ENCODE measurements at places on chromosomes 7 and 10.

DNA sequence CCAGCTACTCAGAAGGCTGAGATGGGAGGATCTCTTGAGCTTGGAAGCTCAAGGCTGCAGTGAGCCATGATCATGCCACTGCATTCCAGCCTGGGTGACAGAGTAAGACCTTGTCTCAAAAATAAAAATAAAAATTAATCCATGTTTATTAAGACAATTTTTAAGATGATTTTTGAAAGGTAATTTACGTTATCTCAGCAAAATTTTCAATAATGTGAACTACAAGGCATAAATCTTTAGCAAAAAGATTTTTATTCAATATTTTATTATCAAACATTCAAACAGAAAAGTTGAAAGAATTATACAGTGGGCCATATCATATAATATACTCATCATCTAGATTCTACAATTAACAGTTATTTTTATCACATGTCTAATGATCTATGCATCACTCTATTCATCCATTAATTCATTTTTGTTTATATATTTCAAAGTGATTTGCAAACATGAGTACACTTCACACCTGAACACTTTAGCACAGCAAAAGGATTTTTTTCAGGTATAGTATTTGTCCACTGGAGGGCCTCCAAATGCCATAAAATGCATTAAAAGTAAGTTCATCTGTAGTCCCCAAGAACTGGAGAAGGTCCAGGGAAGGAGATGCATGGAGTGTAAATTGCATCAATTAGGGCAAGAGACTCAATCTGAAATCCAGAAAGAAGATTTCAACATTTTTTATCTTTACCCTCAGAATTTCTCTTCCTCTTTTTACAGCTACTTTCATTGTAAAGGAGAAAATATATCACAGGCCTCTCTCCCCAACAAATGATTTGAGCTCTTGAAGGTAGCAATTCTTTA lies 38.6 kb upstream of the RSBN1L start:
- peak; percentile 70 for DNase-seq

GRCh38 chr7:116571037-116571436 lies 46.2 kb downstream of the CAV1 start:
- DNase-seq = no peak

DNA sequence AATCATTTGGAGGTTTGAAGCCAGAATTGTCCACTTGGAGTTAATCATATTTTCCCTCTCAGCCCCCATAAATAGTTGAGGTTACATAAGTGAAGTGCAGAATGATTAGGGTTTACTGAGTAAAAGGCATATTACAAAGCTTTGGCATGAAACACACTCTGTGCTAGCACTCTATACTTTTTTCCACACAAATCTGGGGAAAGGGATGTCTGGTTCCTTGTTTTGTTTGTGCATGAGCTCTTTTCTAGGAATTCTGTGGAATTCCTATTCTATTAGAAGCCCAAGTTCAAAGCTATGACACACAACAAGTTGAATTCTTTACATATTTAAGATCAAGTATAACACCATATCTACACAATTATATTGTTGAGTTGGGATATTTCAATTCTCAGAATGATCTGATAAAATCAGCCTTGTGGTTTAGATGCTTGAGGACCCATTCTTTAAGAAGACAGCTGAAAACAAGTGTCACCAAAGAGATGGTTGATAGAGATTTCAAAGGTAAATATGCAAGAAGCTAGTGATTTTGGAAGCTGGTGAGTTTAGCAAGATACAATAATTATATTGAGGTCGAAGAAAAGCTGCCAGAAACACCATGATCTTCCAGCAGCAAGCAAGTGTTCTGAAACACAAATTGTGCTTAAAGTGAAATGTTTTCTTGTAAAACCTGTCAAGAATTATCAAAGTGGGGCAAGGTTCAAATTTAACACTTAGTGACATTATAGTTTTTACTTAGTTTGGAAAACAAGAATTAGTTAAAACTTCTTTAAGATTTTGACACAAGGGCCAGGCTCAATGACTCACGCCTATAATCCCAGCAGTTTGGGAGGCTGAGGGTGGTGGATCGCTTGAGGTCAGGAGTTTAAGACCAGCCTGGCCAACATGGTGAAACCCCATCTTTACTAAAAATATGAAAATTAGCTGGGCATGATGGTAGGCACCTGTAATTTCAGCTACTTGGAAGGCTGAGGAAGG lies 122.6 kb downstream of the INHBA start:
- DNase-seq = peak; percentile 13

DNA sequence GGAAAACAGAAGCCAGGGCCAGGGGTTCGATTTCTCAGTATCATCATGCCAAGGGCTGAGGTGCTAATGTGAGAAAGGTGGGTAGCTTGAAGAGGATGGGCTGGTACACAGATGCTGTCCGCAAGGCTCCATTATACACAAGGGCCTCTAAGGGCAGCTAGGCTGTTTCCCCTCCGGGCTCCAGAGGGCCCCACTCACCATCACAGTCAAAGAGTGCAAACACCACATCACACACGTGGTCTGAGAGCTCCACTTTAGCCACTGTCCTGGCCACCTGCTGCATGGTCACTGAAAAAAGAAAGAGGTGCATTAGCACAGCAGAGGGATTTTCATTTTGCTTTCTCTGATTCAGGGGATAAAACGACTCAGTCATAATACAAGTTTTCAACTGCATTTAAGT lies 20.9 kb upstream of the DNAJB12 start:
- DNase-seq = no peak

Measured in eye (tissue), 1 donor.